ENCODE measurements at places on chromosomes 16 and 17.

DNA sequence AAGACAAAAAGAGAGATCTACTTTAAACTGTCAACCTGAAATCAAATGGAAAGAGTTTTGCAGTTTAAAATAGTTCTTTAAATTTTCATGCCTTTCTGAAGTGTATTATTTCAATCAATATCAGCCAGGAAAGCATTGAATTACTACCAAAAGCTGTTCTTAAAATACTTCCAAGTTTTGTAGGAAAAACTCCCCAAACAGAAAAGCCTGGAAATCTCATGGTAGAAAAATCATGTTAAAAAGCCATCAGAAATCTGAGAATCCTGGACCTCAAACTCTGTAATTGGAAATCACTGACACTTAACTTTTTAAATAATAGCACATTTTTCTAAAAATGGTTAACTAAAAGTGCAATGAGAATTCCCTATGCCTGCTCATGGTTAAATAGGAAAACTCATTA is 63.3 kb upstream of the CNTNAP4 start:
- no peak for DNase-seq

DNA sequence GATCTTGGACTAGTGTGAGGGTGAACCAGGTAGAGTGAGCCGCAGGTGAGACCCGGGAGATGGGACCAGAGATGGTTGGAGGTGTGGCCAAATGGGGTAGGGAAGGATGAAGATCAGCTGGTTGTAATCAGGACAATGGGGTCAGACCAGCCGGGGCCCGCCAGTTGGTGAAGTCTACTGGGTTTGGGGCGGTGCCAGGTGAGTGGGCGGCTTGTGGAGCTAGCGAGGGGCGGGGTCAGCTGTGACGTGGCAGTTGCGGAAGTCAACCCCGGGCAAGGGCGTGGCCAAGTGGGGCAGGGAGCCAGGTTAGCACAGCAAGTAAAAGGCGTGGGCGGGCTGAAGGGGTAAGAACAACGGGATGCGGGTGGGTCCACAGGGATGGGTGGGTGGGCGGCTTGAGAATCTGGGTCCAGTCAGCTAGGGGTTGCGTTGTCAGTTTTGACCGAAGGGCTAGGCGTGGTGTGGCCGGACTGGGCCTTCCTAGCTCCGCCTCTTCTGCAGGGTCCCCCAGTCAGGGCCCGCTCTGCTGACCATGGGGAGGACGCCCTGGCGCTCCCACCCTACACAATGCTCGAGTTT is 25.5 kb upstream of the ALKBH5 start:
- no peak for DNase-seq

- DNase-seq: no peak
These were observed 82.4 kb upstream of the COX10 start for GRCh38 chr17:13986855-13987254.

- DNase-seq: no peak
These were observed 143.9 kb downstream of the CCDC182 start for GRCh38 chr17:57601143-57601735.

DNA sequence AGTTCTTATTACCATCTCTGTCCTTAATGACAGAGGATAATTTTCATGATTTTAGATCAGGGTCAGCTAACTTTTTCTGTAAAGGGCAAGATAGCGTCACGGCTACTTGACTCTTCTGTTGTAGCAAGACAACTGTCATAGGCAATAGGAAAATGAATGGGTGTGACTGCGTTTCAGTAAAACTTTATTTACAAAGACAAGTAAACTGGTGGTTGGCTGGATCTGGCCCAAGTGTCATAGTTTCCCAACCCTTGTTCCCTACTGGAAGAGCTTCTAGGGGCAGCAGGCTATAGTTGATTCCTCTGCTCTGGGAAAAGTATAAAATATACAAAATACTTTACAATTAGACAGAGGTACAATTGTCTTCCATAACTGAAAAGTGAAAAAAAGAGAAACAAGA is 50.6 kb upstream of the VPS4A start:
- no peak for DNase-seq

DNA sequence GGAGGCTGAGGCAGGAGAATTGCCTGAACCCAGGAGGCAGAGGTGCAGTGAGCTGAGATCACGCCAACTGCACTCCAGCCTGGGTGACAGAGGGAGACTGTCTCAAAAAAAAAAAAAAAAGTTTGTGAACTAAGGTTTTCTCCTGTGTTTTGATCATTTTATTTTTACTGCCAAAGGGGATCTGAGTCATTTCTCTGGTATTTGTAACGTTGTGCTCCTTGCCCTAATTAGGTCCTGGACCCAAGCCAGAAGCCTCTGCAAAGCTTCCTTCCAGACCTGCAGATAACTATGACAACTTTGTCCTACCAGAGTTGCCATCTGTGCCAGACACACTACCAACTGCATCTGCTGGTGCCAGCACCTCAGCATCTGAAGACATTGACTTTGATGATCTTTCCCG is 32.1 kb downstream of the IST1 start:
- DNase-seq: no peak

GRCh38 chr16:48161906-48162305 is 6.1 kb upstream of the ABCC12 start:
- DNase-seq: no peak

DNA sequence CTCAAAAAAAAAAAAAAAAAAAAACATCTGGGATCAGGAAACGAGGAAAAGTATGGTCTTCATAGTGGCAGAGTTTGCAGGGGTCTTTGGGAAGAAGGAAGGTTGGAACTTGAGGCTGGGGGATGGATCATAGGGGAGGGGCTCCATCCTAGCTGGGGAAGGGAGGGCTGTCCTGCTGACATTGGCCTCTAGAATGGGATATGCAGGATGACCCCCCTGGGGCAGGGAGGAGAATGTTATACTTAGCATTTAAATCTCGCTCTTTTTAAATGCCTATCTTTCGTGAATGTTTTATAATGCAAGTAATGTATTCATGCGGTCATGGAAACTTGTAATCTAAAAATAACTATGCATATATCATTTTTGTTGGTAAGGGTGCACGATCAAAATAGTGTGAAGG is 33.2 kb downstream of the TMEM235 start:
- no peak for DNase-seq

GRCh38 chr17:77435272-77436057 is 294.7 kb downstream of the SEC14L1 start:
- no peak for DNase-seq

- no peak for DNase-seq
These were observed 62.6 kb downstream of the ZFHX3 start for GRCh38 chr16:72985148-72985941.

- peak; percentile 25 for DNase-seq
These were observed 577 bp downstream of the GSPT1 start for GRCh38 chr16:11915114-11915643.

- DNase-seq: no peak
These were observed 20.6 kb downstream of the ACSM1 start for GRCh38 chr16:20676837-20677236.

DNA sequence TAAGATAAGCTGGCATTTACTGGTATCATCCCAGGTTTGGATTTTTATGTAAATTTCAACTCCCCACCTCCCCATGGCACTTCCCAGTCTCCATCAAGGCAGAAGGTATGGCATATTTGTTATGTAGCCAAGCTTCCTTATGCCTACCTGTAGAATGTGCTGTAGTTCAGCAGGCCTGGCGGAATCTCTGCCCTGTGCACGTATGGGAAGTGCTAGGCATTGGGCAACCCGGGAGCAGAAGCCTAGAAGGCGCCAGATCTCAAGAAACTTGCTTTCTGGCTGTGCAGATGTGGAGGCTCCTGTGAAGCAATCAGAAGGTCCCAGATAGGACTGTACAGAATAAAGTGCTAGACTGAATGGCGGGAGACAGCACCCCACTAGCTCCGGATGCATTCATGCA is 64.7 kb downstream of the SNX20 start:
- no peak for DNase-seq

DNA sequence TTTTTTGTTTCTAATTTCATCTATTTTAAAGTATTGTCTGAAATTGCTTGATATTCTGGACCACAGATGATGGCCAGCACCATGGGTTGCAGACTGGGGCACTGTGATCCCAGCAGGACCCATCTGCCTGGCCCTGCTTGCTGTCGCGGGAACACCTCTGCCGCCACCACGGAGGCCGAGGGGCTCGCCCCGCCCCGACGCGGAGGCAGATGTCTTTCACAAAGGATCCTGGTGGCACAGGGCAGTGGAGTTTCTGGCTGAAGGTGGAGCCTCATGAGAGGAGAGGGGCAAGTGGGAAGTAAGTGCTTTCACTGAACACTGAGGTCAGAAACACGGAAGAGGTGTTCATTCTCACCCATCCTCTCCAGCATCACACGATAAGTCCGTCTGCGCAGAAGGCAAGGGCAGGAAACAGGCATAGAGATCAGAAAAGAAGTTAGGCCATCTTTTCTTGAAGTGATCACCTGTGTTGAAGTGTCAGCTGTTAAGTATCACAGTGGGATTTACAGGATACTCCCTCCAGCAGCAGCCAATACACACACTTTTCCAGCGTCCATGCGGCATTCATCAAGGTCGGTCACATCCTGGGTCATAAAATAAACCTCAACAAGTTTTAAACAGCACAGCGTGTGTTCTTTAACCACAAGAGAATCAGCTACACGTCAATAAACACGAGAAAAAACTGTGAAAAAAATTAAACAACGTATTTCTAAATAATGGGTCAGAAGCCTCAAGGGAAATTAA is 194.5 kb downstream of the RPTOR start:
- no peak for DNase-seq

DNA sequence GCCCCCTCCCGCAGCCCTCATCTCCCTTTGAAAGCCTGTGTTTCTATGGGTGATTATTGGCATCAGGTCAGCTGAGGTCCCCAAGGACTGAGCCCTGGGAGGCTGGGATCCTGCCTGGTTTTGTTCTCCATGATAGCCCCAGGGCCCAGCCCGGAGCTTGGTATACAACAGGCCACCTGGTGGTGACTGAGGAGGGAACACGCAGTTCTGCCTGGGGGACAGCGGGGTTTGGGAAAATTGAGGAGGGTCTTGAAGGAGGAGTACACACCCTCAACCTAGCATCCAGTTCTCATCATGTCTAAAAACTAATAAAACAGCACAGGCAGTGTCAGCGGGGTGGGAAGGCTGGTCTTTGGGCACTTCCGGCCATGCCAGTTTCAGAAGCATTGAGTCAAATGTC is 335.1 kb downstream of the CPPED1 start:
- no peak for DNase-seq

GRCh38 chr16:84548971-84549844 is 44.7 kb upstream of the MEAK7 start:
- DNase-seq: no peak

GRCh38 chr17:61402978-61403800 is 3.5 kb downstream of the TBX2 start:
- no peak for DNase-seq

DNA sequence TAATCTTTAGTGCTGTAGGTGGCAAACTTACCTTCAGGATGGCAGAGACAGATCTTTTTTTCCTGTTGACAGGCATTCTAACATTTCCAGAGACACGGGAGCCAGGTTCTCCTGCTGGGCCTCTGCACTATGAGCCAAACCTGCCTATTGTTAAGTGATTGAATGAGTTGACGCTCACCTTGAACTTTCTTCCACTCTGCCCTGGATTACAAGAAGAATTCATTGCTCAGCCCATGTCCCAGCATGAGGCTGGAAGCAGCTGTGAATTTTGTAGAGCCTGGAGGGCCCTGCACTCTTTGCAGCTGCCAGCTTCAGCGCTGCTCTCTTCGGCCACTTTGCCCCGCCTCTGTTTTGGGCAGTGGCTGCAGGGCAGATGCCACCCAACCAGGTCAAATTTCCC is 9.4 kb upstream of the SLC7A5 start:
- DNase-seq: no peak

DNA sequence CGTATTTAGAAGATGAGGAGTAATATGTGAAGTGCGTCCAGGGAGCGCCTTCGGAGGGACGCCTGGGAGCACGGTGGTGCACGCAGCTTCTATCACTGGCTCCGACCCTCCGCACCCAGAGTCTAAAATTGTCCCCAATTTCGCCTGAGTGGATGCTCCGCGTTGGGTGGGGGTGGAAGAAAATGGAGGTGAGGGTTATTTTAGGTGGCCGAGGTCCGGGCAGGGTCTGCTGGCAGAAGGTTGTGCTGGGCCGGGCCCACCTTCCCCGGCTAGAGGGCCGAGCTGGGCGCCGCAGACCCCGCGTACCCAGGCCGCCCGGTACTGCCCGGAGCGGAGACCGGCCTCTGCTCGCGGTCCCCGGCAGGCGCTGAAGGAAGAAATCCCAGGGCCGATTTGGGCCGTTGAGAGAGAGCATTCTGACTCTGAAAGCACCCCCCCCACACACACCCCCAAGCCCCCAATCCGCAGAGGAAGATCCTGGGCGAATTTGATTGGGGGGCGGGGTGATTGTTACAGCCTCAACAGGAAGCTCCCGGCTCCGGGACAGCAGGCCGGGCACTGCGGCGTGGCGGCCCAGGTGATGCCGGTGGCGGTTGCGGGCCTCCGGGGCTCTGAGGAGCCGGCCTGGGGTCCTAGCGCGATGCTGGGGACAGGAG is 3.0 kb downstream of the BAHCC1 start:
- peak; percentile 11 for DNase-seq

DNA sequence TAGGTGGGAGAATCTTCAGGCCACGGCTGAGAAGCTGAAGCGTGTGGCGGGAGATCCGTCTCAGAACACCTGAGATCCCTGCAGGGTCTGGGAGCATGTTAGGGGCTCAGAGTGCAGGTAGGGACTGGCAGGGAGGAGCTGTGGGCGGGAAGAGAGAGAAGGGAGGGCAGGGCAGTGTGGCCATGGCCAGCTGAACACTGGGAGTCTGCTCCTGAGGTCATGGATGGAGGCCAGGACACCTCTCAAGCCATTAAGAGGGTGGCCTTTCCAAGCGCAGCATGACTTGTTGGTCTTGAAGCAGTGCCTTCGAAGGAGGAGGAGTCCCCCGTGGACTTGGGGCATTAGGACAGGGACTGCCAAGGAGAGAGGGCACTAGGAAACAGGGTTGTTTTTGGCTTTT is 23.7 kb downstream of the NAA60 start:
- no peak for DNase-seq

DNA sequence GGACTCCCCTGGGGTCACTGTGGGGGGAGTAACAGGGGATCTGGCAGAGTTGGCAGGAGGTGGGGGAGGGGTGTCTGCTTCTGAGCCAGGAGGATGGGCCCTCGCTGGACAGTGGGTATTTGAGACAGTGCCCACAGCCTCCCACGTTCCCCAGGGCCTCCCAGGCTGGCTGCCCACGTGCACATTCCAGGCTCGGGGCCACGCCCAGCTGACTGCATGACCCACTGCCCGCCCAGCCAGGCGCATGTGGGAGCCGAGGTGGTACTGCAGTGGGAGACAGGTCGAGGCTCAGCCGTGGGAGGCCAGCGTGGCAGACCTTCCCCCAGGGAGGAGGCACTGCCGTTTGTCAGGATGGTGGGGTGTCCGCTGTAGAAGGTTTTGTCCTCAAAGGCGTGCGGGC is 38.8 kb downstream of the BAHCC1 start:
- no peak for DNase-seq

GRCh38 chr16:88906535-88907105 is 40.2 kb upstream of the PABPN1L start:
- DNase-seq: no peak

DNA sequence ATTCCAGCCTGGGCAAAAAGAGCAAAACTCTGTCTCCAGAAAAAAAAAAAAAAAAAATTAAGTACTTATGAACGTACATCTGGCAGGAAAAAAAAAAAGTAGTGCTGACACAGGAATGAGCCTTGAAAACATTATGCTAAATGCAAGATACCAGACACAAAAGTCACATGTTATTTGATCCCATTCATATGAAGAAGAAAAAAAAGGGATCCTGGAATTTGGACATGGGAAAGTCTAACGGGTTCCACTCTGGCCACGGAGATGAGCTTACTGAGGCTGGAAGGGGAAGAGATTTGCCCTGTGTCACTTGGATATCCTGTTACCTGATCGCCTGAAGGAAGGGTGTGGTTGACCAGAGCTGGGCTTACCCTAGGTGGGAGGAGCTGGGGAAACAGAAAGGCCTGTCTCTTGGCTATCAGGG is 251.9 kb downstream of the PARN start:
- DNase-seq: no peak

- no peak for DNase-seq
These were observed 18.8 kb downstream of the CFAP97D1 start for GRCh38 chr17:43799047-43799446.
